ENCODE measurements at places on chromosomes 7 and 10. TPM values are rescaled to one million over a fixed set of nuclear protein-coding genes. Genes with fewer than 3 reads are reported as not detected.

- DNase-seq: peak; percentile 46
These were observed at the start of gene KCNIP2 for GRCh38 chr10:101843032-101844021. Gene KCNIP2, minus strand, starts transcription at chr10:101843800. Its CDS starts 232 bp downstream, at chr10:101843568.

- DNase-seq: no peak
These were observed 698.9 kb downstream of the PARD3 start for GRCh38 chr10:34116220-34116641.

DNA sequence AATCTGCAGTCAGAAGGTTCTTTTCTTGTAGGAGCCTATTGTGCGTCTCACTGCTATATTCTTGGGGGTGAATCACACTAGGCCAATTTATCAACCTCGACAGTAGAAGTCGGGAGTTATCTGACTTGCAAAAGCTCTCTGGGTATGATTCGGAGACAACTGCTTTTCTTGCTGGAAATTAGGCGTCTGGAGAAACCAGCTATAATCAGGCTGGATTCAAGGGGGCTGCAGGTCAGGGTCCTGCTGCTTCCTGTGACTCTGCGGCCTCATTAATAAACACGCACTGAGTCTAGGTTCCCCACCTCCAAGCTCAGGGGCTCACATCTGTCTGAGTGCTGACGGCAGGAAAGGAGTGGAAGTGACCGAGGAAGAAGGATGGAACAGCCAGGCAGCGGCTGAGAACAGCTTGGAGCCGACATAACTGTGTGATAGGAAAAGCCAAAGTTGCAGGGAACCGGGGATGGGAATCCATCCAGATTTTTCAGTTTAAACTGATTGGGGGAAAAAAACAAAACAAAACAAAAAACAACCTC is 184.6 kb downstream of the FANK1 start:
- no peak for DNase-seq

- no peak for DNase-seq
These were observed 144.2 kb downstream of the HDAC9 start for GRCh38 chr7:18639711-18640110.

DNA sequence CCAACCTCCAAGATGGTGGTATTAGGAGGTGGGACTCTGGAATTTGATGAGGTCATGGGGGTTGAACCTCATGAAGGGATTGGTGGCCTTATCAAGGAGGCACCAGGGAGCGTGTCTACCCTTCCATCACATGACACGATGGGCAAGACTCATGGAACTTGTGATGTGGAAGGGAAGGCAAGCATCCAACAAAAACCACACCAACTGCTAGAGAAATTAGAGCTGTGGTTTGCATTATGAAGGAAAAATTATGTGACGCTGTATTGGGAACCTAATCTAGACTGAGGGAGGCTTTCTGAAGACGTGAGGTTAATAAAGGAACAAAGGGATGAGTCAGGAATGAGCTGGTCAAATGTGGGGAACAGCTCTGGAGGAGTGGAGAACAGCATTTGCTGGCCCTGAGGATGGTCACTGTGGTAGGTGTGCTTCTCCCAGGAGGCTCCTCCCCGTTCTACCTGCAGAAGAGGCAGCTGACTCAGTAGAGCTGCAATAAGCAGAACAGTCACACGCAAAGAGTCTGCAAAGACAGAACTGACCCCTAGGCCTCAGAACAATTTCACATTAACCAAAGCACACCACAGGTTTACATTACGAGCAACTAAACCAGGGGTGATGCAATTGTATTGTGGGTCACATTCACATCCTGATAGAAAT is 236.6 kb upstream of the GRB10 start:
- DNase-seq: no peak

DNA sequence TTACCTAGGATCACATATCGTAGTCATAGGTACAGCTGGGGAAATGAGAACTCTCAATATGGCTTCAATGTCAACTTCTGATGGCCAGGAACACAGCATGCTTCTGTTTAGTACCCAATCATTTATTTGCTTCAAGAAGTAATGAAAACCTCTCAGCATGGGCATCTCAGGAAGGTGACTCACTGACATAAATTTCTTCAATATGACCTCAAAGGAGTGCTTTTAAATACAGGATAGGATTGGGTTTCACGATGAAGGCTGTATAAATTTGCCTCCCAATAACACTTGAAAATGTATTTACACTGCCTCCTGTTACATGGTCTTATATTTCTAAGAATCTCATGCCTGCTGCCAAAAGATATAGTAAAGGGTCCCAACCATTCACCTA is 15.1 kb downstream of the ITGA8 start:
- no peak for DNase-seq

GRCh38 chr7:122719010-122719578 is 16.4 kb upstream of the RNF148 start:
- DNase-seq: no peak

DNA sequence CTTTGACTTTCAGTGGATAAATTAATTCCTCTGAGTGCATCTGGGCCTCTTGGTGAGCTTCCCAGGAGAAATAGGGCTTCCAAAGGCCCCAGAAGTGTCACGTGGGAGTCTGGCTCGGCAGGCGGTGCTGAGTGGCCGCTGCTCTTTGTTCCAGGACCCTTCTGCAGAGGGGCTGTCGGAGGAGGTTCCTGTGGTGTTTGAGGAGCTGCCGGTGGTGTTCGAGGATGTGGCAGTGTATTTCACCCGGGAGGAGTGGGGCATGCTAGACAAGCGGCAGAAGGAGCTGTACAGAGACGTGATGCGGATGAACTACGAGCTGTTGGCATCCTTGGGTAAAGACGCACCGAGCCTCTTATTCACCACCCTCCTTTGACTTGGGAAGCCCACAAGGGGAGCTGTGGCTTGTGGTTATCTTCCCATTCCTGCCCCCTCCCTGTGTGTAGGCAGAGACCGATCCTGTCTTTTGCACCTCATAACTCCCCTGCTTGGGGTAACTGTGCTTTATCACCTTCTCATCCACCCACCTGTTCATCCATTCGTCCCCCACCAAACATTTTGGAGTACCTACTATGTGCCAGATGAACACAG is 11.9 kb downstream of the ZNF862 start:
- DNase-seq: no peak

DNA sequence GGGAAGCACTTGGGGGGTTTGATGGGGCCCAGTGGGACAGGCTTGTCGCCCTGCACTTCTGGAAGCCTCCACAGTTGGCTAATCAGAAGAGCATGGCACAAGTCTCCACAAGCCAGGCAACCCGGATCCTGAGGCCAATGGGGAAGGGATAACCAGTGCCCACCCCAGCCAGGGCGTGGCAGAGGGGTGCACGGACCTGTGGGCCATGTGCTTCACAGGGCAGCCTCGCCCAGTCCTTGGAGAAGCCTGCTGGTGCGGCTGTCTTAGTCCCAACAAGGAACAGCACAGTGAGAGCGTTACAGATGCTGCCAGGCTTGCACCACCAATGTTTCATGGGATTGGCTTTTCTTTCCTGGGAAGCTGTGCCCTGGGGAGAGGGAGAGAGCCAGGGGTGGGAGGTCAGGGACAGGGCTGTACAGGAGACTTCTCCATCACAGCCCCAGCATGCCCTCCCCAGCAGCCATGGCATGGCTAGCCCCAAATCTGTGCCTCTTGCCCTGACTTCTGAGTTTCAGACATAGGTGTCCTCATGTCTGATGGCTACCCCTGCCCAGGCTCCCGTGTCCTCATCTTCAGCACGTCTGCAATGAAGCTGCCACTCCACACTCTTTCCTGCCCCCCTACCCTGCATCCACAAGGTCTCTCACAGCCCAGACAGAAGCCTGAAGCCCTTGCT is 116.0 kb downstream of the PTPN20 start:
- peak; percentile 4 for DNase-seq

Gene SERPINE1
- total RNA-seq: 14.2 TPM

DNA sequence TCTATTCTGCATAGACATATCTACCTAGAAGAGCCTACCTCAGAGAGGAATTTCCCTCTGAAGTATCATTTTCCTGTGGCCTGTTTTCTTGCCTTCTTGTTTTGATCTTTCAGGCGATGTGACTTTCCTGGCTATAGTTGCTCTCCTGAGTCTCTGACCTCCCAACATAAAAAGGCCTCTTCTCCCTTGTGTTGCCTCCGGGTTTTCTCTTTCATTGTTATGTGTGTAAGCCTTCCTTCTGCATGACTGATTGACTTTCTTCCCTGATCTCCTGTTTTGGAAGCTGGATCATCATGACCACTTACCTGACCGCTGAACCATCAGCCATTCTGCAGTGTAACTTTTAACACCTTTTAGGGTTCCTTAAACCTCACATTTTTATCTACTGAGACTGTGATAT is 441.5 kb upstream of the ETV1 start:
- no peak for DNase-seq

DNA sequence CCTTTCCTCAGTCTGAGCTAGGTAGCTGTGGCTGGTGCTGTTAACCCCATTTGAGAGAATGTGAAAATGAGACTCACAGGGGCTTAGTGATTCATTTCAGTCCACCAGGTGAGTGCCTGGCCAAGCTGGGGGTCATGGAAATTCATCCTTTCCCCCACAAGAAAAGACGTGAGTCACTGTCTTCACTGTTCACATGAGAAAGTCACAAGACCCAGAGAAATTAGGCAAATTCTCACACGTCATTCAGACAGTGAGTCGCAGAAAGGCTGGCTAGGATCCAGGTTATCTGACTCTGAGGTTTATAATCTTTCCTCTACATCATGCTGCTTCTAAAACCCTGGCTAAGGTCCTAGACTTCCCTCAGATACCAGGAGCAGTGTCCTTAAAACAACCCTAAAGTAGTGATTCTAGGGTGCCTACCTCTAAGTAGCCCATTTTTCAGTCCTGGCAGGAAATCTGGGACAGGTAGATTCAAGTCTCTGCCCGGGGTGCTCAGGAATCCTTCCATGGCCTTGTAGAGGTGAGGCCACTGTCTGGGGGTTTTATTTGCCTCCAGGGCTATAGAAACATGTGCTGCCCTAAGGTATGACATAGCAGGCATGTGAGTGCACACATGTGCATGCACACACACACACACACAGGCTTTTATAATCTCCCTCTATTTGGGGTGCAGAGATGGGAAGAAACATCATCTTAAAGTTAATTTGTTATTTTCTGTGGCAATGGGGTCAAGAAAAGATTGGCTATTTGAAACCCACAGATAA is 427.9 kb upstream of the CELF2 start:
- DNase-seq: no peak

GRCh38 chr10:80046629-80047441 is 31.6 kb upstream of the TMEM254 start:
- DNase-seq: peak; percentile 65

- no peak for DNase-seq
These were observed 63.0 kb downstream of the PROSER2 start for GRCh38 chr10:11886138-11886474.

DNA sequence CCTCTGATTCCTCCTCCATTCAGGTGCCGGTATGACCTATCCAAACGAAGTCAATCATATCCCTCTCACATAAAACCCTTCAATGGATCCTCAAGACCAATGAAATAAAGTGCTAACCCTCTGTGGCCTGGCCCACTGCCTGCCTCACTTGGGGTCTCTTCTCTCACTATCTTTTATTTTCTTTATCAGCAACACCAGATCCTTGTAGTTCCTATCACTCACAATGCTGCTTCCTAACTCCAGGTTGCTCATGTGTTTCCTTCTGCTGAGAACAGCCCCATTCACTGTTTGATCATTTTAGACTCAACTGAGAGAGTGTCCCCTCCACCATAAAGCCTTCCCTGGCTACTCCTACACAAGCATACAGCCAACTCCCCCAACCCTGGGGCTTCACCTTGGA is 180.6 kb downstream of the DOCK4 start:
- DNase-seq: no peak

DNA sequence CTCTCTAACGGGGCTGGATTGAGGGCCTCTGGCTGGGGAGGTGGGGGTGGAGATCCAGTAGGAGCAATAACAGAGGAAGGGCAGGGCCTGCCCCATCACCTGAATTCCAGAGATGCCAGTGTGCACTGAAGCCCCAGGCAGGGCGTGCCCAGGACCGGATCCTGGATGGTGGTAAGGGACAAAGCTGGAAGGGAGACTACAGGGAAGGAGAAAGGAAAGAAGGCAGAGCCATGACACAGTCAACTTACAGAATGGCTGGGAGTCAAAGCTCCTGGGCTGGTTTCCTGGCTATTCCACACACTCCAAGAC is 666 bp downstream of the TMEM139 start:
- DNase-seq: no peak

Gene STOX1
- total RNA-seq: 2.5 TPM

GRCh38 chr7:126501617-126502016 is 751.1 kb downstream of the GRM8 start:
- no peak for DNase-seq

Gene CYP2C19
- total RNA-seq: not detected

GRCh38 chr7:158973440-158973839 is 117.1 kb downstream of the DYNC2I1 start:
- peak; percentile 54 for DNase-seq

DNA sequence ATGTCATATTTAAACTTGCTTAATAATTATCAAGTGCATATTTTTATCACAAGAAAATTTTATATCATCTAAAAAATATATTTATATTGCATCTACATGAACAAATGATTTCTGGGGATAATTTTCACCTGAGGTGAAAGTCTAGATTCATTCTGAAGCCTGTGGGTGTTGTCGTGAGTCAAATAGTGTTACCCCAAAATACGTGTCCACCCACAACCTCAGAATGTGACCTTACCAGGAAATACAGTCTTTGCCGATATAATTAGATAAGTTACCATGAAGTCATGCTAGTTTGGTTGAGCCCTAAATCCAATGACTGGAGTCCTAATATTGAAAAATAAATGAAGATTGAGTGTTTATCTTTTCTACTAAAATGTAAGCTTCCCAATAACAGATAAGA is 203.0 kb upstream of the MDFIC start:
- DNase-seq: no peak

DNA sequence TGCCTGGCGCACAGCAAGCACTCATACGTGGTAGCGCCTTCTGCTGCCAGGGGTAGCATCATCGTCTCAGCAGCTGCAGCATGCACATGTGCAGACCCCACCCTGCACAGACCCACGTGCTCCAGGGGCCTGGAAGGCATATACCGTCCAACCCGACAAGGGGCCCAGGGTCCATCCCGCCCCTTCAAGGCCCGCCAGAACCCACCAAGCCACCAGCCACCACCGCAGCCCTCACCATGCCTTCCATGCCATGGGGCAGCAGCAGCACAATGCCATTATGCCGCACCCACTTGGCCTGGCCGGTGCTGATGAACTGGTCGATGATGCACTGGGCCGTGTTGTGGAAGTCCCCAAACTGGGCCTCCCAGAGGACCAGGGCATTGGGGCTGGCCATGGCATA is 22.7 kb downstream of the OGDHL start:
- DNase-seq: no peak

DNA sequence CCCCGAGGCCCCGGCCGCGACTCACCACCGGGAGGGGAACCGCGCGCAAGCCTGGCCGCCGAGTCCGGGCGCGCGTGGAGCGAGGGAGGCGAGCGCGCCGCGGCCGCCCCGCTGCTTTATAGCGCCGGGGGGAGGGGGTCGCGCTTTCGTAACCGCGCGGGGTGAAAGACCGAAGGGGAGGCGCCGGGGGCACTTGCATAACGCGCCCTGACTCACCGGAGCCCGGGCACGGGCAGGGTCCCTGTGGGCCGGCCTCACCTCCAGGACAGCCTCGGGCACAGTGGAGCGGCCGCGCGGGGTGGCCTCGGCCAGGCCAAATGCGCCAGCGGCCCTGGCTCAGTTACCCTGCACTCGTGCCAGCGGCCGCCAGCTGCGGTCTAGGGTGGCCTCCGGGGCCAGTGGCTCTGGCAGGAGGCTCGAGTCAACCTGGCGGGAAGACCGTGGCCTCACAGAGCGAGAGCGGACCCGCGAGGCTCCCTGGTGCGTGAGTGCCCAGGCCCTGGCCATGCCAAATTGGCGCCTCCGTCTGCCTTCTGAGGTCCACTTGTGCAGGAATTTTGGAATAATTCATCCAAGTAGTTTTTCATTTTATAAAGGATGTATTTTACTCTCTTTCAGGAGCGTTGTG is at the start of gene RBP4:
RBP4 (minus strand) TSS at position 90 of the 628 bp plus-strand sequence. CDS start 207 bp downstream, outside the sequence.
- no peak for DNase-seq

Measured in mesothelial cell of epicardium (in vitro differentiated cells).